ENCODE measurements at places on chromosomes 2 and 18.

- DNase-seq = no peak
Measured at GRCh38 chr2:188517549-188518215, 226.0 kb downstream of the GULP1 start.

DNA sequence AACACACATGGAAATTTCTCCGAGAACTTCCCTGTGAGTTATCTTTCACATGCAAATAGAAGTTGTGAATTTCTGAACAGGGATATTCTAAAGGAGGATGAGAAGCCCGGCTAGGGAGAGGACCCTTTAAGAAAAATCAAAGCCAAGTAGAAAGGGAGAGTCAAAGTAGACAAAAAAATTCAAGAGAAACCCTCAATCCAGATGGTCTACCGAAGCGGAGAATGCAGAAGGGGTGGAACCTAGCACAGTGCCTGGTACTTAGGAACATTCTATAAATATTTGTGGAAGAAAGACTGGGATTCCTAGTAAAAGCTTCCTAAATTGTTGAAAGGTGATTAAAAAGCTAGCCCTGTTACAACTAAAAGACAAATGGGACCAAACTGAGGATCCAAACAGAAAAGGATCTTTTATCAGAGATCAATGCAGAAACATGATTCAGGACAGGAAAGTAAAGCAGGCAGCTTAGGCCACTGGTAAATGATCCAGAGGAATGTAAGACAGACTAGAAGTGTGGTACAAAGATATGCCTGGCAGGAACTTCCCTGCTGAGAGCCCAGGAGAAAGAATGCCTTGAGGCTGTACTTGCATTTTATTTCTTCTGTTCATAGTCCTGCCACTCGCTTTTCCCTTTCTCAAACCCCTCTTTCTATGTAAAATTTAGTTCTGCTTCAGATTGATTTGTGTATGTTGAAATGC, 19.5 kb upstream of the GLS start:
- no peak for DNase-seq

DNA sequence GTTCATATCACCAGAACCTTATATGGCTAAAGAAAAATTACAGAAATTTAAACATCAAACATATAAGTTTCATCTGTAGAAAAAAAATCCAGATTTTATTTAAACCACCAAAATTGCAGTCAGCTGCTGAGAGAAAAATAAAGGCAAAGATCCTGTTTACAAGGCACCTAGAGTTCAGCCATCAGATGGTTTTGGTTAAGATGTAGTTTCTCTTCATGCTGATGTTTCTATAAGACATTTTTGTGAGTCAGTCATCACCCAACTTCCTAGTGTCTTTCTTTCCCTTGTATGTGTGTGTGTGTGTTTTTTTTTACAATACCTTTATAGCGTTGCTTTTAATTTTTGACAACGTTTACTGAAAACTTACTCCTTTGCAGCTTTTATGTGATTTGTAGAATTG, 26.1 kb upstream of the MMADHC start:
- no peak for DNase-seq

- DNase-seq = no peak
Measured at GRCh38 chr2:9954136-9954535, 2.6 kb downstream of the GRHL1 start.

DNA sequence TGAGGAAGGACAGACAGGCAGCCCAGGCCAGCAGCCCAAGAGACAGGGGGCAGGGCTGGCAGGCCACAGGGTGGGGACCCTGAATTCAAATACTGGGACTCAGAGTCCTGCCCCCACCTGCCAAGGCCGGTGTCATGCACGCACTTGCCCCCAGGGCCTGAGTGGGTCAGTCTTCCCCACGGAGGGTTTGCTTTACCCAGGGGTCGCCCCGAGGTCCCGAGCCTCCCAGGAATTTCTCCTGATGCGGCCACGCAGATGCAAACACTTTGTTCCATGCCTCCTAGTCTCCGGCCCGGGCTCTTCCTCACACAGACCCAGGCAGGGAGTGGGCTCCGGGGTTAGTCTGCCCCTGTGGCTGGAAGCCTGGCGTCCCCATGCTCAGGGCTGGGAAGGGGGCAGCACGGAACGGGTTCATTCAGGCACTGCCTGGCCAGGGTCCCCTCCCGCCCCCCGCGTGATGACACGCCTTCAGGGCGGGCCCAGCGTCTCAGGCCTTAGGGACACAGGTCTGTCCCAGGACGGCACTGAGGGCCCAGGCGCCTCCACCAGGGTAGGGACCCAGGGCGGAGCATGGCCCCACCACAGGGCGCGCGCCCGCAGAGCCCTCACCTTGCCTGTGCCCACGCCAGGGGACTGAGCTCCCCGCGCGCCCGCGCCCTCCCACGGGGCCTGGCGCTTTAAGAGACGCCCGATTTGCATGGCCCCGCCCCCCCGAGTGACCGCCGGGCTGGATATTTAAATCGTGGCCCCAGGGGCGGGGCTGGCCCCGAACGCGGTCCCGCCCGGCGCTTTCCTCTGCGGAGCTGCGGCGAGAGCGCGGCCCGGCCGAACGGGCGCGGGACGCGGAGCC, at the start of gene SNED1:
Gene SNED1 (plus strand): TSS at position 763 of the 850 bp plus-strand sequence. CDS start 220 bp downstream, outside the sequence.
- no peak for DNase-seq

DNA sequence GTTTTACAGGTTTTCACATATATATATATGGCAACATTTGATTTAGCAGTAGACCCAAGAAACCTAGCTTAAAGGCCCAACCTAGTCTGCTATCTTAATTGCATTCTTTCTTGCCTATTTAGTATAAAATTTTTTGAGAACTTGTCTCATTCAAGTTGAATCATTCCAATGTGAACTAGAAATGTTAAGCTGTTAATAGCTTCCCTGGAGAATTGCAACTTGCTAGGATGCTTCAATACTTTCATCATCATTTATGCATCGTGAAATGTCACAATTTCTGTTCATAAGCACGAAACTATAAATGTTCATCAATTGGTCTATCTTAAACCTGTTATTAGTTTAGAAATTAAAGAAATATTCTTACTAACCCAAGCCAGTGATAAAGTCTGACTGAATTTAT, 217.6 kb downstream of the BABAM2 start:
- DNase-seq = no peak

DNA sequence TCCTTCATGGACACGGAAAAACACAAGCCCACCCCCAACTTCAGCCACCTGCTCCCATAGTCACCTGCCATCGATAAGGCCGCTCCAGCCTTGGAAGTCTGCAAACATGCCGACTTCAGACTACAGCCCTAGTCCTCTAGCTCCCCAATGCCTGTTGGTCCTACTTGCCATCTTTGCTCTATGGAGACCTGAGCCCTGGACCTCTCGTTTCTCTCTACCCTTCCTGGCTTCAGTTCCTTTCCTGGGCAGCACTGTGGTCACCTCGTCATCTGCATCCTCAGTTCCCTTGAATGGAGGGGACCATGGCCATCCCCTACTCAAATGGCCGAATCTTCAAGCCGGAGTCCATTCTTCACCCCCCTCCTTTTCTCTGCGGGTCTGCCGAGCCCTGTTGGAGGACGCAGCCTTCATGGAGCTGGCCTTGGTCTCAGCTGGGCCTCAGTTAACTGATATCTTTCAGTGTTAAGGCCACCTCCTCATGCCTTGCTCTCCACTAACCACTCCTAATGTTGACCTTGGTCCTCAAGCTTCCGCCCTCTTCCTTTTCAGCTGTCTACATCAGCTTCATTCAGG, 47.7 kb upstream of the GBX2 start:
- DNase-seq = no peak

DNA sequence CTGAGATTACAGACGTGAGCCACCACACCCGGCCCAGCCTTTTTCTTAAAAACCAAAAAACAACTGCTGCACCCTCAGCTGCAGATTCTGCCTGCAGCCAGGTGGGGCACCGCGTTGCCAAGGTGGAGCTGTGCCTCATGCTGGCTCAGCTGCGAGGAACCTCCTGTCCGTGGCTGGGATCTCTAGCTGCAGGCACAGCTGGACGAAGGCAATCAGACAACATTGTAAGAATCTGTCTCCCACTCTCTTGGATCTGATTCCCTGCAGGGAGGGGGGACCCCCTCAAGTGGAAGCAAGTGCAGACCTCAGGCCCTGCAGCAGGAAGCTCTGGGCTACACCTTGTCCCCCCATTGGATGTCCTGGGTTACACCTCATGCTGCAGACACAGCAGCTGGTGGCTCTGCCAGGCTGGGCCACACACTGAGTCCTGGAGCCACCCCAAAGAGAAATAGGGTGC, 24.1 kb downstream of the CIDEA start:
- no peak for DNase-seq

GRCh38 chr2:95314964-95315611, 17.9 kb downstream of the KCNIP3 start:
- DNase-seq = peak; percentile 1

GRCh38 chr18:48412339-48412929, 3.3 kb upstream of the ZBTB7C start:
- peak; percentile 32 for DNase-seq

DNA sequence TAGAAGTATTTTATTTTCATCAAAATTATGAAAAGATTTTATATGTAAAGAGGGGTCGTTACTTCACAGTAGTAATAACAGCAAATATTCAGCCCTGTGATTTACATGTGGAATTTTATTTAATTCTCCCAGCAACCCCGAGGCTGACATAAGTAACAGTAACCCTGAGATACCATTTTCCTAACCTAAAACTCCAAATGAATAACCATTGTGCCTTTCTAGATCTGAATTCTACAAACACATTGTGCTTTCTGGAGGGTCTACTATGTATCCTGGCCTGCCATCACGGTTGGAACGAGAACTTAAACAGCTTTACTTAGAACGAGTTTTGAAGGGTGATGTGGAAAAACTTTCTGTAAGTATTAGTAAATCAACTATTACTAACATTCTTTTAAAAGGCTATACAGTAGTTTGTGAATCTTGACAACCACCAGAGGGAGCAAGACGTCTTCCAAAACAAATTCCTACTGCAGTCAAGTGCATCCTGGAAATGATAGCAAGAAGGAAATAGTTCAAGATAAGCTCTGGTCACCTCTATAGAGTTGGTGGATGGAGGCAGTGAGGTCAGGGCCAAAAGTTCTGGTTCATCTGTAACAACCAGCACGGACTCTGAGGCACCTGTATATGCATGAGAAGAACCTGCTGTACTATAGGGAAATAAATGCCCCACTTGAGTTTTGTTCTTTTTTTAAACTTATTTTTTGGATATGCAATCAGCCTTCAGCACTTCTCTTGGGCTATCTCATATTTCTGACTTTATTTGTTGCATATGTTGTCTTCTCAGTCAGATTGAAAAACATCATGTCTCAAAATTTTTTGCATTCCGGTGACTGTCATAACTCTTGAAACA, 37.4 kb downstream of the ACTR2 start:
- peak; percentile 50 for DNase-seq

DNA sequence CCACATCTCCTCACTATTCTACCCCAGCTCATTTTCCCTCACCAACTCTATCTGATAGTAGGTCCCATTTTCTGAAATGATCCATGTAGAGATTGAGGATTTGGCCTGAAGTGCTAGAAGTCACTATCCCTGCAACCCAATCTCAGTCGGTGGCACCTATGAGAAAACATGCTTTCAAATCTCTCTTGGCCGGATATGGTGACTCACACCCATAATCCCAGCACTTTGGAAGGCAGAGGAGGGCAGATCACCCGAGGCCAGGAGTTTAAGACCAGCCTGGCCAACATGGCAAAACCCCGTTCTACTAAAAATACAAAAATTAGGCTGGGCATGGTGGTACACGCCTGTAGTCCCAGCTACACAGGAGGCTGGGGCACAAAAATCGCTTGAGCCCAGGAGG, 19.1 kb upstream of the MARCHF4 start:
- no peak for DNase-seq

DNA sequence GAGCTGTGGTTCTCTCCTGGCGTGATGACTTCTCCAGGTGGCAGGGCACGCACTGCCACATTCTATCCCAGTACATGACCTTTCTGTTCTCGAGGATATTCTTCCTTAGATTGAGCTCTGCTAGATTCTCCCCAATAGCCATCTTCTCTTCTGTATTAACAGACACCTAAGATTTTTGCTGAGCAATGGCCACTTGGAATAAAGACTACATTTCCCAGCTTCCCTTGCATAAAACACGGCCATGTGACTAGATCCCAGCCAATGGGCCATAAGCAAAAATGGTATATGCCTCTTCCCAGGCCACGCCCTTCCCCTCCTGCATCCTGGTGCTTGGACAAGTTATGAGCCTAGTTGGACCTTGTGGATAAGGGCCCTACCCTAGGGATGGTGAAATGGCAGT, 82.1 kb downstream of the EIF2AK3 start:
- DNase-seq = no peak

DNA sequence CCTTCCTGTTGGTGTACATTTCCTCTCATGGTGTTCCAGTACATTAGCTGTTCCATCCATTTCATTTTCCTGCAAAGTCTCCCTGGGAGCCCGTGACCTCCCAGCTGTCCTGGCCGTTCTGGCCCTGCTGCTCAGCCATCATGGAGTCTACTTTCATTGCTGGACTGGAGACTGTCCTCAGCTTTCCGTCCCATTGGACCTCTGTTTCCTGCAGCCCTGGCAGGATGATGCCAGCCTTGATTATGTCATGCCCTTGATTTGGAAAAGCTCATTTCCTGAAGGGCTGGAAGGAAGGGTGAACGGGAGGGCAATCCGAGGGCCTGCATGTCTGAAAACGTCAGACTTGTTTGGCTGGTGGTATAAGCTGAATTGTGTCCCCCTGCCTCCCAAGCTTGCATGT, 205.5 kb upstream of the HS6ST1 start:
- DNase-seq = no peak

DNA sequence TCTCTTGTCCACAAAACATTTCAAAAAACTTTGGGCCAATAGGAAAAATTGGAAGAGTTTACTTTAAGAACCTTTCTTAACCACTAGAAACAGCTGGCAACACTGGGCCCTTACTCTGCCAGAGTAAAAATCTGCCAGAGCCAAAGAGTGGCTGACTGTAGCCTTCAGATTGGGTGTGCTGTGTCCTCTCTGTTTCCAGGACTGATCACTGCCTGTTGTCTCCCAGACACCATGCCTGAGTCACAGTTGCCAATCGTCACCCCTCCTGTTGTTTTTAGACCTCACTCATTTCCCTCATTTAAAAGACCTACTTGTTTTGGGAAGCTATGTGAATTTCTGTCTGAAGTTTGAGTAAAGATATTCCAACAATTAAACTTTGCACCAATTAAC, 159.1 kb downstream of the PPP1R1C start:
- DNase-seq = no peak

DNA sequence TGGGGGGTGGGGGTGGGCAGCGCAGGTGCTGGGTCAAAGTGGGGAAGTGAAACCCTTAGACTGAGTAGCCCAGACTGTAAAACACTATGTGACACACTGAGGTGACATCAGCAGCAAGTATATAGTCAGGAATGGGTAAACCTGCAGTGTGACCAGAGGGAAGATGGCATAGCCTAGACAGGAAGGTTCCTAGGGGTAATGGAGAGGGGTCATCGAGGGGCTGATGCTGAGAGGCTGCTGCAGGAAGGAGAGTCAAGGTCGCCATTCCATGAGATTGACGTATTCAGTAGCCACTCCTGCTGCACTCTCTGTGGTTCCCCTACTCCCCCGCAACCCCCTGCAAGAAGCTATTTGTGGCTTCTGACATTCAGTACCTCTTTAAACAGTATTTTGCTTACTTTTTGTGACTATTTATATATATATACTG, 111.7 kb downstream of the CHST9 start:
- DNase-seq = no peak

DNA sequence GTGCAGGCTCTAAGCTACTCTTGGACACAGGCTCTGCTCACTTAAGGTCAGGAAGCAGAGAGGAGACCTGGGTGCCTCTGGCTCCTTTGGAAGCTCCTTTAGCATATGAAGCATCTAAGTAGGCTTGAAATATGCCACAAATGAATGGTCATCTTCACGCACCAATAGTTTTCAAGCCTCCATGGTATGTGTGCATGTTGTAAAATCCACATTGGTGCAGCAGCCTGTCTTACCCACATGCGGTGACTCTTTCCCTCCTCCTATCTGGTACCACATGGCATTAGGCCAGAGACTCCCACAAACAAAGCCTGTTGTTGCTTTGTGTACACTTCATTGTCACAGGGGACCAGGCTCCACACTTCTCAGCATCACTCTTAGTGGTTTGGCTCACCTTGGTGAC, 442.2 kb upstream of the RAB12 start:
- no peak for DNase-seq

All from AML-193 (cell line).